CD4-positive, alpha-beta T cell treated with Interleukin-1 beta for 1 hour (primary cell): ENCODE measurements at places on chromosomes 12 and 14.

GRCh38 chr14:104735830-104736642 lies 12.0 kb downstream of the ADSS1 start:
- peak; percentile 35 for DNase-seq

- no peak for DNase-seq
Measured at GRCh38 chr12:112973011-112973735, 5.1 kb upstream of the OAS2 start.

DNA sequence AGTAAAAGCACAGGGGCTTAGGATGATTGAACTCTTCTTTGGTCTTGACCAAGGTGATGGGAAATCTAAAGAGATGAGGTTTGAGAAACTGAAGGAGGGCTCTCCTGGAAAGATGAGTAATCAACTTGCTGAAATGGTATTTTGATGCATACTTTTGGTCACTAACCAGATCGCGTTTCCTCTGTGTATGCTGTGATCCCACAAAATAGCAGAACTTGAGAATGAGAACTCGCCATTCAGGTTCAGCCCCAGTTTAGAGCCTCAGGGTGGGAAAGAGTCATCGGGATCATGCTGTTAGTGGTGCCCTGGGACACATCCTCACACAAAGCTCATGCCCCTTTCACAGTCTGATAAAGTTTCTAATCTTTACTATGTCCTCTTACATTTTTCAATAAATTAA lies 488.8 kb downstream of the ETNK1 start:
- DNase-seq = no peak

GRCh38 chr14:101032433-101032832 lies 128.9 kb upstream of the RTL1 start:
- DNase-seq = no peak

GRCh38 chr12:3882896-3883564 lies 9.8 kb upstream of the PARP11 start:
- DNase-seq = peak; percentile 35

GRCh38 chr12:101596172-101596571 lies 1.4 kb downstream of the MYBPC1 start:
- no peak for DNase-seq

DNA sequence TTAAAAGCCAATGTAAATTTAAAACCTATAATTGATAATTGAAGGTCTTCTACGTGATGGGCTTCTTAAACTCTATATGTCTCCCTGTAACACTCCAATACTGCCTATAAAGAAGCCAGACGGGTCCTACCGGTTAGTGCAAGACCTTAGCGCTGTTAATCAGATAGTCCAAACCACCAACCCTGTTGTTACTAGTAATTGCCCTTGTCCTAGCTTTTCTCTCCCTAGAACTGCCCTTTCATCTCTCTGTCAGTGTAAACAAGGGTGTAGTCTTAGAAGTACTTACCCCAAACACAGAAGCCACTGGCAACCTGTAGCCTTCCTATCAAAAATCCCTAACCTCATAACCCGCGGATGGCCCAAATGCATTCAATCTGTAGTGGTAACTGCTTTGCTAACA lies 243.0 kb upstream of the DIO3 start:
- DNase-seq = no peak

DNA sequence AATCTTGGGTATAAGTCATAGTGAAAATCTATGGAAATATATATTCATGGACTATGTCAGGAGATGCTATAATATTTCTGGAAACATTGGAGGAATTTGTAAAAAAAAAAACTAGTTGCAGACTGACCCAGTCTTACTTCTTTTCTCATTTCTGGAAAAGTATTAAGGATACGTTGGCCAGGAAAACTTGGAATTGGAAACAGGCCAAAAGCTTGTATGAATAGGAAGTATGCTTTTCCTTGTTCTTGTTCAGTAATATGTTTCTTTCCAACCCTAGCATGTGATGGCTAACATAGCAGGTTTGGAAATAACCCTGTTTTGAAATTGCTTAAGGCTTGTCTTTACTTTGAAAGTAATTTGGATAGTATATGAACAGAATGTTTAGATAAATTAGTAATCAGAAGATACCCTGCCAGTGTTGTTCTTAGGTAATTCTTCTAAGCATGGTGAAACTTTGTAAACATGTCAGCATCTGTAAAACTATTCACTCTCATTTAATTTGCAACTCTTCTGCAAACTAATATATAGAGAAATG lies 316.2 kb downstream of the NPAS3 start:
- no peak for DNase-seq

GRCh38 chr12:12032260-12032791 lies 38.4 kb upstream of the BCL2L14 start:
- no peak for DNase-seq

DNA sequence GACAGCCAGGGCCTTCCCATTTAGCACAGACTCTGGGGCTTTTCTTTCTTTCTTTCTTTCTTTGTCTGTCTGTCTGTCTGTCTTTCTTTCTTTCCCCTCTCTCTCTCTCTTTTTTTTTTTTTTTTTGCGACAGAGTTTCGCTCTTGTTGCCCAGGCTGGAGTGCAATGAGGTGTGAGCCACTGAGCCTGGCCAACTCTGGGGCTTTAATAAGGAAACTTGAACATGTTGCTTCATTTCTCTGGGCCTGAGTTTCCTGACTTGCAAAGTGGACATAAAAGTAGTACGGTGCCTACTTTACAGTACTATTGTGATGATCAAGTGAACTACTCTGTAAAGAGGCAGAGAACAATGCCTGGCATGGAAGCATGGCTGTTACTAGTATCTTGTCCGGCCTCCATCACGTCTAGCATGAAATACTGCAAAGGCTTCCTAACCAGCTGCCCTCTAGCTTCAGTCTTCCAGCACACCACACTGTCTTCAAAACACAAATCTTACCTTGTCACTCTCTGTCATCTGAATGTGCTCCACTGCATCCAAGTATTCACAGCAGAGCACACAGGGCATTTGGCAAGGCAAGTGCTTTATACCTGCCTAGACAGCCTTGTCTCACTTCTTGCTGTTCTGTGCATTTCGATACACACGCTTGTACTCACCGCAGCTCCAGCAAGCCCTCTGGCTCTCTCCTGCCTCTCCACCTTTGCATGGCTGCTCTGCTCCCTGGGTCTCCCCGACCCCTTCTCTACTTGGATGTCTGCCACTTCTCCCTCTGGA lies 96.7 kb downstream of the IRF2BPL start:
- DNase-seq = no peak

GRCh38 chr12:117362391-117362790 lies 965 bp upstream of the NOS1 start:
- DNase-seq = no peak

DNA sequence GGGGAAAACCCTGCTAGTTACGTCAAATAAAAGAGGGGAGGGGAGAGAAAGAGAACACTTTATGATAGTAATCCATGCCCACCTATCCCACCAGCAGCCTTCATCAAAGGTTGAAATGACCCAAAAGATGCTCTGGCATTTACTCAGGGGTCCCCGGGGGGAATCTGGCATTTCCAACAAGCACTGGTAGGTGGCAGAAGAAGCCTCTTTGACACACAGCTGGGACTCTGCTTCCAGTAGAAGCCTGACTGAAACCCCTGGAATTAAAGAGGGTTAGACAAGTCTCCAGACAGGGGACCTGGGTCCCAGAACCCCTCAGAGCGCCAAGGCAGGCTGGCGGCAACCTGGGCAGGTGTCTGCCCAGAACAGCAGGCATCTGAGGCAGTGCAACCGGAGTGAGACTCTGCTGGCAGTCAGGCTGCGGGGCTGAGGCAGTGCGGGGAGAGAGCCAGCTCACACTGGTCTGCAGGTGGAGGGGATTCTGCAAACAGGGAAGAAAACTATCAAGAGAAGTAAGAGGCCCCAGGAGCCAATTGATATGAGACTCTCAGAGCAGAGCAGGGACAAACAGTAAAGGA lies 85.0 kb upstream of the CAPRIN2 start:
- no peak for DNase-seq

DNA sequence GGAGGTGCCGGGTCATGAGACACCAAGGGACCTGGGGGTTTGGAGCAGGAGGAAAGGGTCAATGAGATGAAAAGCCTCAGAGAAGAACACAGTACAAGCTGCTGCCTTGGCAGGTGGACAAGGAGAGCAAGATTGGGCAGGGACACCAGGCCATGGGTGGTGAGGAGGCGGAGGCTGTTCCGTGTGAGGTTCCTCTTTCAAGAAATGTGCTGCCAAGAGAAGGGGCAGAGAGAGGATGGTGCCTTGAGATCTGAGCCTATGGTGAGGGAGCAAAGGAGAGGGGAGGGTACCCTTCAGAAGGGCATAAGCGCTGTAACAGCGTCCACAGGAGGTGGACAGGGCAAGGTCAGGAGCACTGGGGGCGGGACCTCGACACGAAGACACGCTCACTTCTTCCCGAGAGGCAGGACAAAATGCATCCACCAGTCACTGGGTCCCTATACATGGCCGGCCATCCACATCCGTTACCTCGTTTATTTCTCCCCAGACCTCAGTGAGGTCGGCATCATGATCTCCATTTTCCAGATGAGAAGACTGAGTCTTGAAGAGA lies 100.2 kb downstream of the B4GALNT3 start:
- no peak for DNase-seq

DNA sequence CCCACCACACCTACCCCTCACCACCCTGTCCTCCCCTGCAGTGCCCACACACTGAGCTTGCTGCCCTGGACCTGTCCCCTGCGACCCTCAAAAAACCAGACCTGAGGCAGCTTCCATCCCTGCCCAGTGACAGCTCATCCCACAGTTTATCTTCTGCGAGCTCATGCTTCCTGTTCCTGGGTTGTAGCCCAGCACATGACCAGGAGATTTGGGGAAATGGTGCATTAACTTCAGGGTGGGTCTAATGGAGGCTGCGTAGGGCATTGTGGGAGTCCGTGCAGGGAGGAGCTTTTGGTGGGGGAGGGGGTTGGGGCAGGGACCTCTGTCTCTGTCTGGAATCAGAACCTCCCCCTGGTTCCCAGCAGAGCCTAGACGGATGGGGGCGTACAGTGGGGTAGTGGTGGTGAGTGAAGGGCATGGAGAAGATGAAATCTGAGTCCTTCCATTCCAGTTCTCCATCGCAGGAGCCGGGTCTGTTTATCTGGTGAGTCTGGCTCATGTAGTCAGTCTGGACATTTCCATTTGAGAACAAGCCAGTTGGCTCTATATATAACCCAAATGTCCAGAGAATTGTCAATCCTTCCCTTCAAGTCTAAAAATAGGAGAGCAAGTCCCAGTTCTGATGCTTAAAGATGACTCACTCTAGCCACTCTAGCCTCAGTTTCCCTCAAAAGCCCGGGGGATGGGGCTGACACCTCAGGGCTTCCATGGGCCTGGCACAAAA lies 270.9 kb downstream of the CACNA1C start:
- DNase-seq = no peak

- no peak for DNase-seq
Measured at GRCh38 chr14:26917086-26917485, 319.3 kb upstream of the NOVA1 start.

GRCh38 chr12:118033323-118033722 lies 16.8 kb downstream of the RFC5 start:
- no peak for DNase-seq
